ENCODE measurements at places on chromosomes 12 and 14.

DNA sequence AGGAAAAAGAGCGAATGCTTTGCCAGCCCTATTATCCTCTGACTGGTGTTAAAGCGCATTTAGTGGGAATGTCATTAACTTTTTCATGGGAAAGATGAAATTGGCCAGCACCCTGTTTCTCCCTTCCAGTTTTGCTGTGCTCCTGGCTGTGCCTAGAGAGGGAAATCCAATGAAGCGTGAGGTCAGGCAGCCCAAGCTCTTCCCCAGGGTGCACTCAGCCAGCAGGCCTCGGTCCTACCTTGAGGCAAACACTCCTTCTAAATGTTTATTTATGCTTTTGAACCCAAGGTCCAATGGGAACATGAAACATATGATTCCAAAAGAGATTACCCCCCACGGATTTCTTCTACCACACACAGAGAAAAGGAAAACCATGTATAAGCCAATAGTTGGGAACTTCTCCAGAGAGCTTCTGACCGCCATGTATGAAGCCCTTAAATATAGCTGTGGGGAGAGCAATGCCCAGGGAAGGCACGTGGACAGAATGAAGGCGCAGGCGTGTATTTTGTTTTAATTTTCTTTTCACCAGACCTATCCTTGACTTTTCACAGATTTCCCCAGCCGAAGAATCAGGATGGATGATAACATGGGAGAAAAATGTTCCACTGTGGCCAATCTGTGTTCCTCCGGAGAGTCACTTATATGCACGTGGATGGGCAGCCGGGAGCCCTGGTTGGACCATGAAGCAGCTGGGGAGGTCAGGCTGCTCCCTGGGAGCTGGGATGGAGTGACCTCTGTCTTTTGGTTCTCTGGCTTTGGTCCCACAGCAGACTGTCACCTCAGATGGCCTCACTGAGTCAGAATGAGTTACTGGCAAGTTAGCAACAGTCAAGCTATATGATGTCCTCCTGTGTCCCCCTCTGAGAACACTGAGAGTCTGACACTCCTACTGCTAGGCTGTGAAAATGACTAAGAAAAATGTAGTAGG is 37.3 kb downstream of the GPR135 start:
- no peak for DNase-seq

GRCh38 chr12:123441523-123442164 is 5.2 kb upstream of the RILPL2 start:
- DNase-seq, result no peak

DNA sequence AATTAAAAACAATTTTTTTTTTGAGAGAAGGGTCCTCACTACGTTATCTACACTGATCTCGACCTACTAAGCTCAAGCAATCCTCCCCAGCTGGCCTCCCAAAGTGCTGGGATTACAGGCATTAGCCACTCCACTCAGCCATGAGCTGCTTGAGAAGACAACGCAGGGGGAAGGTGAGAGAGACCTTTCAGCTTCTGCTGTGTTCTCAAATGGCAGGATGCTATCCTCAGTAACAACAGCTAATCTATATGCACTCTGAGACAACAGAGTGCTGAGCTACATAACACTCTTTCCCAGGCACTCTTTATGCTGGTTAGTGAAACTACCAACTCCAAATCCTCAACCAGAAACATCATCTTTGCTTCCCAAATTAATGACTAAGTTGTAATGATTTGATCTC is 526.1 kb downstream of the CCER1 start:
- DNase-seq, result no peak

- no peak for DNase-seq
Observed at GRCh38 chr14:76778546-76779215, 17.4 kb downstream of the VASH1 start.

GRCh38 chr14:105913221-105913620 is 386.8 kb downstream of the TMEM121 start:
- DNase-seq, result no peak

- no peak for DNase-seq
Observed at GRCh38 chr12:76863837-76864236, 15.0 kb downstream of the CSRP2 start.

GRCh38 chr14:94292872-94293577 is at the start of gene SERPINA10:
Gene SERPINA10, minus strand, starts transcription at chr14:94293268. Its CDS starts 2,675 bp downstream, at chr14:94290593.
- no peak for DNase-seq

- DNase-seq, result no peak
Observed at GRCh38 chr12:30753751-30754382, 884 bp downstream of the CAPRIN2 start.

DNA sequence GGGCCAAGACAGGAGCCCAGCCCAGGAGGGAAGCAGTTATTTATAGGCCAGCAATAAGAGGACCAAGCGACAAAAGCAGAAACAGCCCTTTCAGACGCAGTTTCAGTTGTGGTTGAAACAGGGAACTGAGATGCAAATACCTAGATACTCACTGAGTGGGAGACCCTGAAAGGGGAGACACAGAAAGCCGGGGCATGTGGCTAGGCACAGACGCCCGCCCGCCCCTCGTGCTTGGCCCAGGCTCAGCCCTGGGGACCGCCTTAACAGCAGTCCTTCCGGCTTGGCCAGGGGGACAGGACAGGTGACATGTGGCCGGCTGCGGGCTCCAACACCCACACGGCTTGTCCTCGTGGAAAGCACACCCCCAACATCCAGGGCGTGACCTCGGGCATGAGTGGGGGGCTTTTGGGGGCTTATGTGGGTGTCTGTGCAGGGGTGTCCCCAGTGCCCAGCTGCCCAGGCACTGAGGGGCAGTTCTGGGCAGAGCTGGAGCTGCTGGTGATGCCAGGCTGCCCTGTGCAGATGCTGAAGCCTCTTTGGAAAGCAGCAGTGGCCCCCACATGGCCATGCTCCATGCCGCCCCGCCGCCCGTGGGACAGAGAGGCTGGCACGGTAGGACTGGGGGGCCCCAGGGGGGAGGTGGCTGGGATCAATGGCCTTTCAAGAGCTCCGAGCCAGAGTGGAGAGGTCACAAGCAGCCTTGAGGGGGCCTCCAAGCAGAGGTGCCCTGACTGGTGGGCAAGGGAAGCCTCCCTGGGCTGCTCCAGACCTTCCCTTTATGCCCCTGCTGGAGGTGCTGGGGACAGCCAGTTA is 2.1 kb downstream of the PLD4 start:
- no peak for DNase-seq

DNA sequence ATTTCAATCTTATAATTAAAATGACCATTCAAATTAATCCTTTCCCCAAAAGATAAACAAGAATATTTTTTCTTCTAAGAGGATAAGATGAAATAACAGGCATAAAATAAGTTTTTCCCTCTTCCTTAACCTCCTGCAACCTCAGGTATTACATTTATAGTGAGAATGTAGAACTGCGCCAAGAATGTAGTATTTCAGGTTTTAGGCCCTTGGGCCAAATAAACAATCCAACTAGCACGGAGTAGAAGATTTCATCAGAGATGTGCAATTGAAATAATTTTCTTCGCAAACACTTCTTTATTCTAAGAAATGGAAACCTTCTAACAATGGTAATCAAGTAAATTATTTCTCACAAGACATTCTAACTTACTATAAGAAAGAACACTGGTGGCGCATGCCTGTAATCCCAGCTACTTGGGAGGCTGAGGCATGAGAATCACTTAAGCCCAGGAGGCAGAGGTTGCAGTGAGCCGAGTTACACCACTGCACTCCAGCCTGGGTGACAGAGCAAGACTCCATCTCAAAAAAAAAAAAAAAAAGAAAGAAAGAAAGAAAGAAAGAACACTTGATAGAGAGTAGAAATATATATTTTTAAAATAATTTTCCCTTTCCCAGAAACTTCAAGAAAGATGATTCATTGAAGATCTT is 100.8 kb downstream of the TAOK3 start:
- no peak for DNase-seq

DNA sequence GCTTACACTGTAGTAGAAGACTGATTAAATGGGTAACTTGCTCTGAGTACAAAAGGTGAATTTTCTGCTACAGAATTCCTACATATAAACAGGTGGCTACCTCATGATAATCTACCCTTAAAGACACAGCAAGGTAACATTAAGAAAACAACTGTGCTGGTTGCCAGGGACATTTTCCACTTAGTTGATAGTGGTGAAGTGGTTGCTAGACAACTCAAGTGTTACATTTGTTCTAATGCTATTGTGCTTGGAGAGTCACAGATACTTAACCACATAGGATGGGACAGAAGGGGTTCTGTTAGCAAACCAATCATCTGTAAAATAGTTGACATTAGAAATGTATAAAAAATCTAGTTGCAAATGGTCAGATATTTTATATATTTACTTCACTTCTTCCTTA is 870.3 kb upstream of the SEL1L start:
- no peak for DNase-seq

DNA sequence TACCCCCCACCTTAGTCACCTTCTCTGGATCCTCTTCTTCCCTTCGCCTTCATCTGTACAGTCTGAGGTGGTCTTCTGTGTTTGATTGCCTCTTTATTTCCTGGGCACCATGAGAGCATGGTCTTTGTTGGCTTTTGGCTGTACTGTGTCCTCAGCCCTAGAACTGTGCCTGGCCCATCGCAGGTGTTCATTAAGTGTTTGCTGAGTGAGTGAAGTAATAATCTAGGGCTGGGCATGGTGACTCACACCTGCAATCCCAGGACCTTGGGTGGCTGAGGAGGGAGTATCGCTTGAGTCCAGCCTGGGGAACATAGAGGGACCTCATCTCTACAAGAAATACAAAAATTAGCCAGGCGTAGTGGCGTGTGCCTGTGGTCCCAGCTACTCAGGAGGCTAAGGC is 13.9 kb downstream of the ALDH2 start:
- no peak for DNase-seq

- no peak for DNase-seq
Observed at GRCh38 chr14:33030386-33030785, 91.7 kb downstream of the NPAS3 start.

- DNase-seq, result peak; percentile 25
Observed at GRCh38 chr14:80930836-80931389, 10.6 kb downstream of the CEP128 start.

DNA sequence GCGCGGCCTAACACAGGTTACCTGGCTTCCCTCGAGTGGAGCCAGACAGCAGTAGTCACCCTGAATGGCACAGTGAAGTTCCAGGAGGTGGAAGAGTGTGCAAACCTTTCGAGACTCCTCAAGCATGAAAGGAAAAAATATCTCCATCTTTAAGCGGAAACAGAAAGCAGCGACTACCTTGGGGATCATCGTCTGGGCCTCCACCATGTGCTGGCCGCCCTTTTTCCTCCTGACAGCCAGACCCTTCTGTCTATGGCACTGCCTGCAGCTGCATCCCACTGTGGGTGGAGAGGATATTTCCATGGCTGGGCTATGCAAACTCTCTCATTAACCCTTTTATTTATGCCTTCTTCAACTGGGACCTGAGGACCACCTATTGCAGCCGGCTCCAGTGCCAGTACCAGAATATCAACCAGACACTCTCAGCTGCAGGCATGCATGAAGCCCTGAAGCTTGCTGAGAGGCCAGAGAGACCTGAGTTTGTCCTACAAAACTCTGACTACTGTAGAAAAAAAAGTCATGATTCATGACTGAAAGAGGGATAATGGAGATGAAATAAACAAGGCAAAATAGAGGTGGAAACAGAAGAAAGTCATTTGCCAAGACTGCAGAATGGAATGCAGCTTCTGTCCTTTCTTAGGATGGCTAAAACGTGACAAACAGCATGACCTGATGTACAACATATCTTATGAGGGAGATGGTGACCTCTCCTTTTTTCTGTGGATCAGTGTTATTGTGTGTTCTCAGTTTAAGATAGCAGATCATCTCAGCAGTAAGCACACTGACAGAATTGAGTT is 2.4 kb upstream of the HEBP1 start:
- no peak for DNase-seq

GRCh38 chr12:30823156-30823699 is 68.5 kb upstream of the CAPRIN2 start:
- no peak for DNase-seq

- no peak for DNase-seq
Observed at GRCh38 chr12:122978507-122978955, 1.9 kb upstream of the ARL6IP4 start.

GRCh38 chr14:80845856-80846255 is 95.7 kb downstream of the CEP128 start:
- DNase-seq, result no peak

GRCh38 chr12:13599176-13599575 is 382.2 kb downstream of the GRIN2B start:
- DNase-seq, result no peak

DNA sequence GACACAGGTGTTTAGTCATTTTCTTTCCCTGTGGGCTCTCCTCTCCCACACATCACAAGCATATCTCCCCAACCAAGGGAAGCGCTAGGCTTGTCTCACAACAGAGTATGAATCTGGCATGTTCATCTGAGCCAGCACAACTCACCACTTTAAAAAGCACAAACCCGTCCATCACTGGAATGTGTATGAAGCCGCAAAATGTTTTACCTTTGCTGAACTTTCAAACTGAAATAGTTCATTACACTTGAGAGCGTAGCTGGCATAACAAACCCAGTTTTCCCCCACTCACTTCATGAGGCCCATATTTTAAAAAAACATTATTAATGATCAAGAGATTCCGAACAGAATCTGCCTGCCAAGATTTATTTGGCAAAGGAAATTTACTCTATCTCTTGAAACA is 15.8 kb downstream of the NID2 start:
- DNase-seq, result no peak

DNA sequence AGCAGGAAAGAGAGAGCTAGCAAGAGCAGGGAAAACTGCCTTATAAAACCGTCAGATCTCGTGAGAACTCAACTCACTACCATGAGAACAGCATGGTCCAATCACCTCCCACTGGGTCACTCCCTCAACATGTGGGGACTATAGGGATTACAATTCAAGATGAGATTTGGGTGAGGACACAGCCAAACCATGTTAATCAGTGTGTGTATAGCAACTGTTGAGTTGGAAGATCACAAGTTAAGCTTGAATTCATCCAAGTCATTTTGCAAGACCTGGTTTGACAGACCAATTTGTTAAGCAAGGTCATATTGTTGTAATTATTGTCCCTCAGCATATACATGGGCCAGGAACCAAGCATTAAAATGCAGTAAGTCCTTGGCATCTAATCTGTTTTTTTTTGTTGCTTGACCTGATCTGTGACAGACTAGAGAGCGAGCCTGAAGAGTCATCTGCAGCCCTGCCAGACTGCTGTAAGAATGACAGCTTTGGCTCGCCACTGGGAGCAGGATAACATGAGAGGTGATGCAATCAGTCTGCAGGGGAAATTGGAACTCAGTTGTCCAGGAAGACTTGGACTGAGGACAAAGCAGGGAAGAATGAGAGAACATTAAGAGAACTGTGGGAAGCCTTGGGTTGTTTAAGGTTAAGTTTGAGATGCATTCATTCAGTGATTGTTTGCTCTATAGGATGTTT is 297.6 kb upstream of the SEL1L start:
- DNase-seq, result no peak

- DNase-seq, result no peak
Observed at GRCh38 chr12:94504386-94504785, 44.7 kb upstream of the CEP83 start.

All from activated CD4-positive, CD25-positive, alpha-beta regulatory T cell treated with anti-CD3 and anti-CD28 coated beads, Interleukin-2, amount 50 U/mL, for 16 hours (primary cell).